ENCODE measurements at places on chromosomes 1 and 21.

- DNase-seq, result no peak
Measured at GRCh38 chr1:209884665-209885117, 53.3 kb upstream of the SYT14 start.

- DNase-seq, result no peak
Measured at GRCh38 chr1:195105281-195105680, 1503.0 kb downstream of the KCNT2 start.

- DNase-seq, result no peak
Measured at GRCh38 chr21:46025113-46025770, 43.7 kb downstream of the COL6A1 start.

DNA sequence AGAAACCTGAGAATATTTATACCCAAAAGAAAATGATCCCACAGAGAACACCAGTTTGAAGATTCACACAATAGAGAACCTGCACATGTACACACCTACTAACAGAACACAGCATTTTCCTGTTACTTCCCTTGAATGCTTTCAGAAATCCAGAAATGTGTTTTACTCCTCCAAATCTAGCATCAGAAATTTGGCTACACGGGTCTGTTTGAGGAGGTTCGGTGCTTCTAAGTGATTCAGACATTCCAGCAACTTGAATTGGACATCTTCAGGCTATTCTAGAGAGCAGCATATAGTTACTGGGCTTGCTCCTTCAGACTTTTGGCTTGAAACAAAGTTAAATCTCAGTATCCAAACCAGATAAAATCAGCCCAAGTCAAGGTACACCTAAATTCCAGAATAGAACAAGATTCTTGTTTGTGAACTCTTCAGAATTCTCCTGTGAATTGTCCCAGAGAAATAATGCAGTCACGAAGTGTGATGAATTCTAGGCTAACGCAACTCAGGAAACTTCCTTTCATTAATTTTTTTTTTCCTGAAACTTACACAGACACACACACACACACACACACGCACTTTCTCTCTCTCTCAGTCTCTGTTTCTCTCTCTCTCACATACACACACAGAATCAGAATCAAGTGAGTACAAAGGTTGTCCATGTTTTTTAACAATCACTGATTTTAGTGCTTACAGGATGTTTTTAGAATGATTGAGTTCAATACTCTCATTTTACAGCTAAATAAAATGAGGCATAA is 278.4 kb upstream of the SNX7 start:
- no peak for DNase-seq

- DNase-seq, result no peak
Measured at GRCh38 chr1:154351363-154352068, 26.2 kb downstream of the ATP8B2 start.

DNA sequence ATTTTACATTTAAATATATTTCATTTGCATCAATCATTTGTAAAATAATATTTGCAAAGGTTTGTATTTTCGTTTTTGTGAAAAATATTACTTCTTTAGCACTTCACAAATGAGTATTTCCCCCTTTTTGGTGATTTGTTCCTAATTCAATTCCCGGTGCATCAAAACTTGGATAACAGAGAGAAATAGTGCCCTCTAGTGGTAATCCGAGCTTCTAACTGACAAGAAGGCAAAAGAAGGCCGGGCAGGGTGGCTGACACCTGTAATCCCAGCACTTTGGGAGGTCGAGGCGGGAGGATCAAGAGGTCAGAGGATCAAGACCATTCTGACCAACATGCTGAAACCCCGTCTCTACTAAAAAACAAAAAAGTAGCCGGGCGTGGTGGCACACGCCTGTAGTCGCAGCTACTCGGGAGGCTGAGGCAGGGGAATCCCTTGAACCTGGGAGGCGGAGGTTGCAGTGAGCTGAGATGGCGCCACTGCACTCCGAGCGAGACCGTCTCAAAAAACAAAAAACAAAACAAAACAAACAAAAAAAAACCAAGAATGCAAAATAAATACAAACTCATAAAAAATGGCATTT is 137.7 kb downstream of the COL11A1 start:
- DNase-seq, result peak; percentile 79

DNA sequence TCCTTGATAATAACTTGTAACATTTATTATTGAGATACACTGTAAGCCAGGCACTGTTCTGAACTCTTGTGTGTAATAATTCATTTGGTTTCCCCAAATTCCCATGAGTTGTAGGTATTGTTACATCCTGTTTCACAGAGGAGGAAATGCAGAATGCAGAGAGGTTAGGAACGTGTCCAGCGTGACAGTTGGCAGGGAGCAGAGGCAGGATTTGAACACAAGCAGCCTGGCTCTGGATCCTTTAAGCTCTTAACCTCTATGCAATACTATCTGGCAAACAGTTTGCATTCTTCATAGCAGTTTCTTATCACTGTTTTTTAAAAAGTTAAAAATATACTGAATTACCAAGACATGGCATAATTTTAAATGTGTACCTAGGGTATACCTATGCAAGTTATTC is 30.5 kb downstream of the EEIG2 start:
- no peak for DNase-seq

GRCh38 chr1:153733970-153734369 is 6.1 kb downstream of the INTS3 start:
- peak; percentile 10 for DNase-seq

- no peak for DNase-seq
Measured at GRCh38 chr1:208108213-208108608, 136.0 kb downstream of the PLXNA2 start.

DNA sequence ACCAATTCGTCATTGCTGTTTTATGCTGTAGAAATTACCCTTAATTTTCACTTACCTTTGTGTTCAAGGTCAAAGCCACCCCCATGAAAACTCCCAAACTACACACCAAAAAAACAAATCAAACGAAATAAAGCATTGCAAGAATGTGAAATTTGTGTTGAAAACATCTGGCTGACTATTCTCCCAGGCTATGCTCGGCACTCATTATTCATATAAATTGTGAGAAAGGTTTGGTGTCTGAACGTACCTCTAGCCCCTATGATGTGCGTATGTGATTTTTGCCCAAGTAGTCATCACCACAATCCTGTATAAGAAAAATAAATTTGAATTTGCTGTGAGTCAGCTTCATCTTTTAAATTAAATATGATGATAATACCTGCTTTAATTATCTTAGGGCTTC is 34.9 kb downstream of the ADAMTS1 start:
- DNase-seq, result no peak

DNA sequence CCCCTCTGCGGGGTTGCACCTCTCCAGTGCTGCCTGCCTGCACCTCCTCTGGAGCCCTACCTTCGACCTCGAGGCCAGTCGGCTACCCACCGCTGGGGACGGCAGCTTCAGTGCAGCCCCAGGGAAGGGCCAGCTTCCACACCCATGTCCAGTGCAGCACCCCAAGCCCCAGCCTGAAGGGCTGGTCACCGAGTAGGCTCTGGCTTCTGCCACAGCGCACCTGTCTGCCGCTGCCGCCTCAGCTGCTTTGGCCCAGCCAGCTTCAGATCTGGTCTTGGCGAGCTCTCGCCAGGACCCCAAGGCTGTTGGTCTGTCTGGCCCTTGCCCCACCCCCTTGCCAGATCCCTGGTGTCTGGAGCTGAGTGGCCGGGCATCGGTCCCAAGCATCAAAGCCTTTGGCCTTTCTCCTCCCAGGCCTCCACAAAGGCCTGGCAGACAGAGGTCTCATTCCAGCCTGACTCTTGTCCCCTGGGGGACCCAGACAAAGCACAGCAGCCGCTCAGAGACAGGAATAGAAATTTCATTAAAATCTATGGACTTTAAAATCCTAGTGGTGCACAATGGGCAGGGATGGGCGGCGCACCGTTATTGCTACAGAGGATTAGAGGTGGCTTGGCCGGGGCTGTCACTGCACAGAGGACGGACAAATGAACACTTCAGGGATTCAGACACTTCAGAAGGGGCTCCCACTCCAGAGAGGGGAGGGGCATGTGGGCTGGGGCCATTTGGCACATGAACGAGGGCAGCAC is 4.8 kb downstream of the CCDC24 start:
- no peak for DNase-seq

- DNase-seq, result no peak
Measured at GRCh38 chr21:42030311-42030710, 20.2 kb upstream of the ZBTB21 start.

DNA sequence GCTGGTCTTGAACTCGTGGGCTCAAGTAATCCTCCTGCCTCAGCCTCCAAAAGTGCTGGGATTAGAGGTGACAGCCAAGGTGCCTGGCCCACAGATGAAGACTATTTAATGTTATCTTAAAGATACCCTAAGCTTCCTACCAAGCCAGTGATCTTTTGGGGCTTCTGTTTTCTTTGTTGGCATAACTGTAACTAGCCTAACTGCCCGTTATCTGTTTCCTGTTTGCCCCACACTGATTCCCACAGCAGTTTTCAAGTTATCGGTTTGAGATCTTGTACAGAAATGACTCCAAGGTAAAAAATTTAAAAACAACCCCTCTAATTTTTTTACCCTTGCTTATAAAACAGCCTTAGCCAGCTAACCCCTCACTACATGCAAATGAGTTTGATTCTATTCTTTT is 12.4 kb downstream of the SELL start:
- no peak for DNase-seq
